ENCODE measurements at places on chromosomes 12 and 14.
A peak's percentile ranks its signal among the peaks of the same experiment; 100 is the strongest.

GRCh38 chr12:13365748-13366366, 169.3 kb downstream of the EMP1 start:
- DNase-seq, result no peak

DNA sequence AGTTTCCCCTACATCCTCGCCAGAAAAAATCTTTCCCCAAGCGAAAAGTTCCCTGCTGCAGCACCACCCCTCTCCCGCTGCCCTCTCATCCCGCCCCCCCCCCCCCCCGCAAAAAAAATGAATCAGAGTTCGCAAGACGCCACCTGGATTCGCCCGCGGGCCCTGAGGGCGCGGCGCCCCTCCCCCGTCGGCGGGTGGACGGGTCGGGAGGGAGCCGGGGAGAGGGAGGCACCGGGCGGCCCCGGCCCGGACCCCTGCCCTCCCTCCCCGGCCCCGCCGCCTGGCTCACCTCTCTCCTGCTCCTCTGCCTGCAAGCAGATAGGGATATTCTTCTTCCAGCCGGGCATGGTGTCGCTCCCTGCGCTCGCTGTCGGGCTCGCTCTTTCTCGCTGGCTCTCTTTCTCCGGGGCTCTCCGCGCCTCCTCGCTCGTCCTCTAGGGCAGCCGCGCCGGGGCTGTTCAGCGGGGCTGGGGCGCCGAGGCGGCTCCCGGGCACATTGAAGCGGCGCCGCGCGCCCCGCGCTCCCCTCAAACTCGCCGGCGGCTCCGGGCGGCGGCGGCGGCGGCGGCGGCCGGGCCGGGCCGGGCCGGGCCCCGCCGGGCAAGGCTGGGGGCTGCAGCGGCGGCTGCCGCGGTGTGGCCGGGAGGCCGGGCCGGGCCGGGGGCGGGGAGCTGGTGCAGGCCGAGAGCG, 200.3 kb upstream of the CAND1 start:
- DNase-seq, result no peak

GRCh38 chr12:28026701-28027100, 54.2 kb upstream of the PTHLH start:
- no peak for DNase-seq

- no peak for DNase-seq
Observed at GRCh38 chr12:94149119-94149780, 873 bp downstream of the PLXNC1 start.

DNA sequence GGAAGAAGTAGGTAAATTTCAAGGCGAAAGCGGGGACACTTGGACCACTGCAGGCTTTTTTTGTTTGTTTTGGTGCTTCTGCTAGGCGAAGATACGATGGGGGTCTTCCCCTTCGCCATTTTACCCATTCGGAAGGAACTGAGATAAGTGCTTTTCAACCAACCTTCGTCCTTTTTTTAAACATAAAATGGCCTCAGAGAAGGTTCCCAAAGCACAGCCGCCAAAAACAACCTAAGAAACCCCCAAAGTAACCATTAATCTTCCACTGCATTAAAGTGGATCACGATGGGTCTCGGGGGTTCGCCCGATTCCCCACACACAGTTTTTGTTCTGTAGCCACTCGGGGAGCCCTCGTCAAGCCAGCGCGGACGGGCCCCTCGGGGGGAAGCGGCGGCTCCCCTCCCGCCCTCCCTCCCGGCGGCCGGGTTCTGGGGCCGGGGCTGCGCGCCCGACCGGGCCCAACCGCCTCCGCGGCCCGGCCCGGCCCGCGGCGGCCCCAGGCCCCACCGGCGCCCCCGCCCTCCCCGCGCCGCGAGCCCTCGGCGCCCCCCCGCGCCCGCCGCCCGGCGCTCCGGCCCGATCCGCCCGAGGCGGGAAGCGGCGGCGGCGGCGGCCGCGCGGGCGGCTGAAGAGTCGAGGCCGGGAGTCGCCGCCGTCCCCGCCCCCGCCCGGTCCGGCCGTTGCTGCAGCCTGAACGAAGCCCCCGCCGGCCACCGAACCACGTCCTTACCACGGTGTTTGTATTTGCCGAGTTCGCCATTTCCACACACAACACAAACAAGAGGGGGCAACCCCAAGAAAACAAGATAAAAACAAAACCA, 790 bp downstream of the GTF2A1 start:
- no peak for DNase-seq

- no peak for DNase-seq
Observed at GRCh38 chr12:71730936-71731335, 23.7 kb upstream of the RAB21 start.

DNA sequence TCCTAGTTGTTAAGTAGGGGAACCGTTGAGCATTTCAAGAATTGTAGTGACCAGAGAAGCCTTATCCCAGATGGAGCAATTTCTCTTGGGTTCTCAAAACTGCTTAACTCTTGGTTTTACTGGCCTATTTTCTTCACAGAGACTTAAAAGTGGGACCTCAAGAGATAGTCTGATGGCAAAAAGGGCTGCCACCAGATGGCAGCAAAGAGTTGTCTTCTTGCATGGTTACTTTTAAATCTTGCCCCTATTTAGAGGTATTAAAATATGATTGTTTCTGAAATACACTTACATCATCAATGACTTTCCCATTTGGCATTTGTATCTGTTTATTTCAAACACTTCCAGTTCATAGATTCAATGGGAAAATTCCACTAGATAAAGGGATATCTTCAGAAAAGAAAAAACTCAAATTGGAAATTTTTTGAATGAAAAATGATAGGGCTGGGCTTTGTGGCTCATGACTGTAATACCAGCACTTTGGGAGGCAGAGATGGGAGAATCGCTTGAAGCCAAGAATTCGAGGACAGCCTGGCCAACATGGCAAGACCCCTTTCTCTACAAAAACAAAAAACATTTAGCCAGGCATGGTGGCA, 69.9 kb upstream of the CNTN1 start:
- DNase-seq, result peak; percentile 20

GRCh38 chr12:57603815-57604453, 690 bp upstream of the DTX3 start:
- DNase-seq, result no peak

DNA sequence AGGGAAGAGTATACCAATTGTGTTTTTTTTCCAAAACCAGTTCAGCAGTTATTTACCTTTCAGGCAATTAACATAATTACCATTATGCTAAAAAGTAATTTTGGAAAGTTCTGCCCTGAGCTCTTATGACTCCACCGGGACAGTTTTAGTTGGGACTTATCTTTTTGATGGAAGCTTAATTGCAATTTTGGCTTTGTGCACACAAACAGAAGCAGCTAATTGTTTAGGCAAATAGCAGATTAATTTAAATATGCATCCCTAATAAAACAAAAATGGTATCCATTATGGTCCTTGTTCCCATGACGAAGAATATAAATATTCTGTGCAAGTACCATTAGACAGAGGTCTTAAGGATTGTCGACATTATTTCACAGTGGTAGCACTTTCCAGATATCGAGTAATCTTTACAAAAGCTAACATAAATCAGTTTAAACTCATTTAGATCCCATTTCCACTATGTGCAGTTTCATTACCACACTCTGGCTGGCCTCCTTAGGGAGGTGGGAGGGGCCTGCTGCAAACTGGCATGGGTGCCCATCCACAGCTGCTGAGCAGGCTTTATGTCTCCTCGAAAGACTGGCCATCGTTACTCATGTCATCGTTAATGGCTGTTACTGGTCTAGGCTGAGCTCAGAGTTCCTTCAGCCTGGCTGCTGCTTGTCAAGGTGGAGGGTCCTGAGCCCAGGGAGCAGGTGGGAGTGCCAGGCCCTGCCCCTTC, 68.2 kb downstream of the FBXW8 start:
- DNase-seq, result no peak

DNA sequence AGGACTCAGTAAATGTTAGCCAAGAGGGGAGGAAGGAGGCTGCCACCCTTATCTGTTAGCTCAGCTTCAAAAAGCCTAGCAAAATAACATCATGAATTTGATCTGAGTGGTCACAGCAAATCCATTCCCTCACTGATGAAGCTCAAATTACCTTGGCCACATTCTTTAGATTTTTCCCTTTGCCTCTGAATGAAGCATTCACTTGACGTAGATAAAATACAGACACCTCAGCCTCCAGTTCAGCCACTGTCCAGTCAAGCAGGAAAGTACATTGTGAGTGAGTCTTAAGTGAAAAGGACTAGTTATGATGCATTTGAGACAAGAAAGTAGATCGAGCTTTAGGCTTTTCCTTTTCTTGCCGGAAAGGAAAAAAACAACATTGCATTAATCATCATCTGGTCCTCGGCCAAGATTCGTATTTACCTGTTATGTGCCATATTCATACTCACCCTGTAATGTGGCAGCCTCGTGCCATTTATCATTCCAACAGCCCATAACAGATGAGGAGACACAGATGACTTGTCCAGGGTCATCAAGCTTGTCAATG, 146.5 kb downstream of the ETV6 start:
- DNase-seq, result no peak

GRCh38 chr12:119601877-119602733, 8.5 kb downstream of the TMEM233 start:
- DNase-seq, result no peak

GRCh38 chr14:38116895-38117294, 90.8 kb upstream of the SSTR1 start:
- DNase-seq, result no peak

DNA sequence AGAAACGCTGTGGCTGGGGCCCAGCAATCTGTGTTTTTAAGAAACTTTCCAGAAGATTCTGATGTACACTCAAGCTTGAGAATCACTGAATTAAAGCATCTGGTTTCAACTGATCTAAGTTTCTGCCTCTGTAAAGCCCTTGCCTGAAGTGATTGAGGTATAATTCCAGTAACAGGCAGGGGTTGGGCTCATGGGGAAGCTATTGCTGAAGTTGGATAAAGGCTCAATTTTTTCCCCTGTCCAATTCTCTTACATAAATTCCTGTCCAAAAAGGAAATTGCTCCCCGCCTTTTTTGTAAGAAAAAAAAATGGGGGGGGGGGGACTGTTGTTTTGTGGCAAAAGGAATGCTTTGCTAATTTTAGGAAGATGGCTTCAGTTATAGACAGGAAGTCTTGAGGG, 337.4 kb downstream of the NUAK1 start:
- no peak for DNase-seq

DNA sequence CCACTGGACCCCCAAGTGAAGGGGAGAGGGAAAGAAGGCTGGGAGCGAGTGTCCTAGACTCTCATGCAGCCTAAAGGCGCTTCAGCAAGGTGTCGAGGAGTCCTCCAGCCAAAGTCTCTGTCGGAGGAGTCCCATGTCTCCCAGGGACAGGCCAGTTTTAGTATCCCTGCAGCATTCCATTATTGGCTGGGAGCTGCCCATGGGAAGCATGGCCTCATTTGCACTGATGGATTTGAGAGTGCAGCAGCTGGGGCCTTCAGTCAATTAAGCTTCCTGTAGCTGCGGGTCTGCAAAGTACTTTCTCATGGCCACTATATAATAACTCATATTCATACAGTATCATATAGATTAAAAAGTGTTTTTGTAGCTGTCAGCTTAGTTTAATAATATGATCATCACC, 12.4 kb upstream of the RPH3A start:
- DNase-seq, result no peak

DNA sequence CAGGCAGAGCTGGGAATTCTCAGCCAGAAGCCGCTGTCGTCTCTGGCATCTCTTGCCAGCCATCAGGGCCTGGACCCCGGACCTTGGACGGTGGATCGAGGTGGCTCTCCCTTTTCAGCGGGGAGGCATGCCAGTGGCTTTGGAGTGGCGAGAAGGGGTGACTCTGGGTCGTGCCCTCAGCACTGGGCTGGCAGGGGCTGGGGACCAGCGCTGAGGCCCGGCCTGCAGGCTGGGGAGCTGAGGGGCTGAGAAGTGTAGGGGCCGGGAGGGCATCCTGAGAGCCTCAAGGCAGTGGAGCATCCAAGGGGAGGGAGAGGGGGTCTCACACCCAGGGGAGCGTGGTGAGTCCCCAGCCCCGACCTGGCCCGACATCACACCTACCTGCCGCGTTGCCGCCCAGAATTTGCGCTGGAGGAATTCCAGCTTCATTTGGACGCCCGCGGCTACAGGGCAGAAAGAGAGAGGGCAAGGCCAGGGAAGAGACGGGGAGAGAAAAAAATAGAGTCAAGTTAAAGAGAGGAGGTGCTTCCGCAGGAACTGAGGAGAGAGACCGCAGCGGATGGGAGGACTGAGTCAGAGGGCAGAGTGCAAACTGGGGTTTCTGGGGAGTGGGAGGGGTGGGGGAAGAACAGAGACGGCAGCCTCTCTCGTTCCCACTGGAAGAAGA, 9.0 kb upstream of the LRTM2 start:
- DNase-seq, result no peak

DNA sequence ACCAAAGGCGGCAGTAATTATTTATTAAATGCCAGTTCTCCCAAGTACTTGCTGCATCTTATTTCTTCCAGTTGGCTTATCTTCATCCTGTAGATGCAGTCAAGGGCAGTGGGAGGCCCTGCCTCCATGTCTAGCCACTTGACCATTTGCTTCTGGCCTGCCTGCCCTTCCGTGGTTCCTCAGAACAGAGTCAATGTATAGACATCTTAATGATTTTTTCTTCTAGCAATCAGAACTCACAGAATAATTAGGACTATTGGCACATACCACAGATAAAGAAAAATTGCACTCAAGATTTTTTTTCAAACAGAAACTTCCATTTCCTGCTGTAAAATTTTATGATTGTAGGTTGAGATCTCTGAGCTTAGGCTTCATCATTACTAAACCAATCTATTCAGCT, 20.9 kb downstream of the NR1H4 start:
- no peak for DNase-seq

DNA sequence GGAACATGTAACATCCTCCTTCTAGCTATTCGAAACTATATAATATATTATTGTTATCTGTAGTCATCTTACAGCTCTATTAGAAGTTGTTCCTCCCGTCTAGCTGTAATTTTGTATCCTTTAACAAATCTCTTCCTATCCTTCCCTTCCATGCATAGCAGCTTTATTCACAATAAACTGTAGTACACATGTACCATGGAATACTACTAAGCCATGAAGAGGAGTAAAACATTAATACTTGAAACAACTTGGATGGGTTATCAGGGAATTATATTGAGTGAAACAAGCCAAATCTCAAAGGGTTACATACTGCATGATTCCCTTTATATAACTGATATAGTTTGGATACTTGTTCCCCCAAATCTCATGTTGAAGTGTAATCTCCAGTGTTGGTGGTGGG, 33.9 kb upstream of the STK38L start:
- DNase-seq, result no peak

- no peak for DNase-seq
Observed at GRCh38 chr12:102543494-102544485, 63.4 kb upstream of the IGF1 start.

- no peak for DNase-seq
Observed at GRCh38 chr12:94707036-94707435, 56.7 kb upstream of the TMCC3 start.
